ENCODE measurements at places on chromosomes 2 and 18. TPM values are rescaled to one million over a fixed set of nuclear protein-coding genes. Genes with fewer than 3 reads are reported as not detected.

- no peaks in the 10 kb centered on the region for H3K4me1 ChIP-seq
- H3K4me3 ChIP-seq, result no peak overlapping the region
- no peak overlapping the region for H3K27ac ChIP-seq
- peaks cover 7% of the 10 kb centered on the region for H3K36me3 ChIP-seq
- peak; percentile 32 for DNase-seq
Observed at GRCh38 chr2:114068438-114068837, 178.5 kb downstream of the ACTR3 start.

CD8B gene
- total RNA-seq, result not detected

DNA sequence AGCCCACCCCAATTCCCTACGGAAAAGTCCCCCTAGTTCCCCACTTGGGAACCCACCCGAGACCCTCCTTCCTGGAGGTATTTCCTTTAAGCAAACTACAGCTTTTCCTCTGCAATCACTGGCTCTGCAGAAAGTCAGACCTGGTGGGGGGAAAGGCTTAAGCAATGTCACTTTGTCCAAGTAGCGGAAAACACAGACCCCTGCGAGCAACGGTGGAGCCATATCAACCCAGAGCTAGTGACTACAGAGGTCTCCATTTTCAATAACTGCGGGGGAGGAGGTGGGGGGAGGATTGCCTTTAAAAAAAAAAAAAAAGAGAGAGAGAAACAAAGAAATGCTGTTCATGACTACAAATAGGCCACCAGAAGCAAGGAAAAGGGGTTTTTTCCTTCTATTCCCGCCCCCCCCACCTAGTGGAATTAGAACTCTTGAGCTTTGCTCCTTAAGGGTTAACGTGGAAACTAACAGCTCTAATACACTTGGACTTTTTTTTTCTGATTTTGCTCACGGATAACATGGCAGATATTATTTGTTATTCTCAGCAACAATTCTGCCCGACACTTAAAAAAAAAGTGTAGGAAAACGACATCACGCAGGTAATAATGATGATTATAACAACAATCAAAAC, 1.1 kb upstream of the FRZB start:
- no peaks in the 10 kb centered on the region for H3K36me3 ChIP-seq
- no peak overlapping the region for H3K27ac ChIP-seq
- DNase-seq, result no peak
- peak overlapping the region; percentile 61 for H3K4me3 ChIP-seq

CCL20 gene
- 18.0 TPM for total RNA-seq

REG3G gene
- not detected for total RNA-seq

DNA sequence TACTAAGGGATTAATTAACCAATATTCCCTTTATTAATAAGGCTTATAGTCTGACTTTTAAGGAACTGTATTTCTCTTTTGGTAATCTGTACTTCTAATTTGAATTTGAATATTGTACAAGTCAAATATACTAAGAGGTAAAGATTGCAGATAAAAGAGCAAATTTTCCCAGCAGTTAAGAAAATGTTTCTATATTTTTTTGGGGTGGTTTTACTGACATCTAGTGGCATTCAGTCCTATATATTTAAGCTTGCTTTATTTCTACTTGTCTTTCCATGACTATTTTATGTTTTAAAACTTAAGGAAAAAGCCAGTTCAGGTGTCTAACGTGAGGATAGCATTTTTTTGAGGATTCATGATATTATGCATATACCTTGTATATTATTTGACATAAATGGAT, 41.6 kb downstream of the TDRD15 start:
- peaks cover 21% of the 10 kb centered on the region for H3K27me3 ChIP-seq
- DNase-seq, result no peak
- no peaks in the 10 kb centered on the region for H3K36me3 ChIP-seq
- no peak overlapping the region for H3K27ac ChIP-seq
- no peaks in the 10 kb centered on the region for H3K4me1 ChIP-seq

RAB17 gene
- 10.6 TPM for total RNA-seq

DNA sequence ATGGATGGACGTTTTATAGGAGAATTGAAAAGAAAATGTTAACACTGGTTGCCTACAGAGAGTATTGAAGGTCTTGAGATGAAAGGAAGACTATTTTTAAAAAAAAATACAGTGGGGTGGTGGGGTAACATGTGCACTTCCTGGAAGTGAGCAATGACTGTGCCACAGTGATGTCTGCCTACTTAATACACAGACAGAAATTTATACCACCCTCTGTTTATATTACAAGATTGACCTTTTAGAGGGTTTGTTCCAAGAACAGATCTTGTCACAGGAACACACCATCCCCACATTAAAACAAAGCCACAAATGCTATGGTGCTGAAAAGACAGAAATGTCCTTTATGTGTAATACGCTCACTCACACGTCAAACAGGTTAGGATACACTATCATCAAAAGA, 87.6 kb downstream of the THADA start:
- peaks cover 17% of the 10 kb centered on the region for H3K4me1 ChIP-seq
- DNase-seq, result no peak
- peaks cover 27% of the 10 kb centered on the region for H3K36me3 ChIP-seq

GRCh38 chr2:174673876-174674275, 76.3 kb upstream of the WIPF1 start:
- no peaks in the 10 kb centered on the region for H3K27me3 ChIP-seq
- H3K36me3 ChIP-seq, result peaks cover 12% of the 10 kb centered on the region
- no peak for DNase-seq
- no peak overlapping the region for H3K4me3 ChIP-seq

CCDC74A gene
- total RNA-seq, result 0.32 TPM

GRCh38 chr18:59323931-59324622, 5.6 kb upstream of the CPLX4 start:
- no peak for DNase-seq
- H3K27me3 ChIP-seq, result no peaks in the 10 kb centered on the region
- H3K4me1 ChIP-seq, result no peaks in the 10 kb centered on the region
- peaks cover 34% of the 10 kb centered on the region for H3K36me3 ChIP-seq
- no peak overlapping the region for H3K27ac ChIP-seq

ANKRD44 gene
- 6.9 TPM for total RNA-seq

SNED1 gene
- 18.0 TPM for total RNA-seq

DNA sequence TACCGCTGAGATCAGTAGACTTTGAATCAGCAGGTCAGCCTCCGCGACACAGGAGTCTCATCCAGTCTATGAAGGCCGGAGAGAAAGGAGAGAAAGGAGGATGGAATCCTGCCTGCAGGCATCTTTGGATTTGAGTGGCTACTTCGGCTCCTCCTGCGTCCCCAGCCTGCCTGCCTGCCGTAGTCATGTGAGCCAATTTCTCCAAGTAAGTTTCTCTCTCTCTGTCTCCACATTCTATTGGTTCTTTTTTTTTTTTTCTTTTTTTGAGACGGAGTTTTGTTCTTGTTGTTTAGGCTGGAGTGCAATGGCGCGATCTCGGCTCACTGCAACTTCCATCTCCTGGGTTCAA, 16.7 kb downstream of the PDCD1 start:
- no peak for DNase-seq
- no peak overlapping the region for H3K27ac ChIP-seq

DNA sequence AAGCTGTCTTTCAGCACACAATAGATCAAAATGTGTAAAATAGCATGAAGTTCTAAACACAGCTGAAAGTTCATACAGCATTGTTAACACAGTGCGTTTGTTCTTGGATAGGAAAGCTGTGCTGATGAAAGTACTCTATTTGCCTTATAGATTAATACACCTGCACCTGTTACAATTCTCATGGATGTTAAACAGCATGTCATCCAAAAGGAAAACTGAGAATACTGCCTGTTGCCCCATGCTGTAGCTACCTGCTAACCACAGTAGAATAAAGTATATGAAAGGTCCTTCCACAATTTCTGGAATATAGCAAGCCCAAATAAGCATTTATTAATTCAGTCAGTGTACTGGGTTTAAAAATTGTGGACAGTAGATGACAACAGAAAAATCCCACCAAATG, 166.7 kb upstream of the DTNA start:
- no peak overlapping the region for H3K27ac ChIP-seq
- no peaks in the 10 kb centered on the region for H3K4me1 ChIP-seq
- no peak for DNase-seq
- no peak overlapping the region for H3K4me3 ChIP-seq

- no peak for DNase-seq
- H3K36me3 ChIP-seq, result no peaks in the 10 kb centered on the region
- no peaks in the 10 kb centered on the region for H3K27me3 ChIP-seq
- peaks cover 6% of the 10 kb centered on the region for H3K4me1 ChIP-seq
- H3K27ac ChIP-seq, result no peak overlapping the region
Observed at GRCh38 chr2:156864325-156864724, 393.2 kb upstream of the GALNT5 start.

DNA sequence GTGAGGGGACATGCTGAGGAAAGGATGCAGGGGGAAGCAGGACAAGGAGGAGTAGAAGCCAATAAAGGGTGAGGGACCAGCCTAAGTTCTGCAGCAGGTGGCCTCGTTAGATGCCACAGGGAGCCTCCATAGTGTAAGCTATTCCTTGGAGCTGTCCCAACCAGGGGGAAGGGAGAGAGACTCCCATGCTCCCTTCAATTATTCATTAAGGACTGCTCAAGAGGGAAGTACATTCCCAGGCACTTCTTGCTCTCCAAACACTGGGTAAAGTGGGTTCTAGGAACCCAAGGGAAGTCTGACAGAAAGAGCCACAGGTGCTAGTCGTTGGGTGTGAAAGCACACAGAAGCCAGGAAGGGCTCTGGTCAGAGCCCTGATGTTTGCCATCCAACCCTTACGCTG, 193.7 kb downstream of the SLC39A10 start:
- H3K4me1 ChIP-seq, result no peaks in the 10 kb centered on the region
- no peaks in the 10 kb centered on the region for H3K27me3 ChIP-seq
- H3K4me3 ChIP-seq, result no peak overlapping the region
- no peak for DNase-seq
- H3K27ac ChIP-seq, result no peak overlapping the region

DNA sequence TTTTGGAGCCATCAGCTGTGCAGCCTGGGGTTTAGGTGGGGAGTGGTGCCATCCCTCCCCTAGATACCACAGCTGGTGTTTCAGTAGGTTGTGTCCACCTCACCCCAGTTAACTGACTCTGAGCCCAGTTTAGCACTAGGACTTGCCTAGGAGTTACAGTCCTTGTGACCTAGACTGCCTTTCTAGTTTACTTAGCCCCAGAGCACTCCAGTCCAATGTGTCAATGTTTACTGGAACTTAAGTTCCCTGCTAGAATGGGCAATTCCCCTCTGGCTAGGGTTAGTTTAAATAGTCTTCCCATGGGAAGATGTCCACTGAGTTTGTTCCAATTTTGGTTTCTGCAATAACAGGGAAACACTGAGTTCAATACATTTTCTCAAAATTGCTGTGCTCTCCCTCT, 909.2 kb downstream of the CCDC85A start:
- no peak overlapping the region for H3K4me3 ChIP-seq
- no peak overlapping the region for H3K27ac ChIP-seq

FASTKD2 gene
- total RNA-seq, result 34.6 TPM

All from MCF 10A (cell line).